ENCODE measurements at places on chromosomes 6 and 20.

GRCh38 chr6:125271486-125272159 lies 30.1 kb downstream of the HDDC2 start:
- no peak for DNase-seq

DNA sequence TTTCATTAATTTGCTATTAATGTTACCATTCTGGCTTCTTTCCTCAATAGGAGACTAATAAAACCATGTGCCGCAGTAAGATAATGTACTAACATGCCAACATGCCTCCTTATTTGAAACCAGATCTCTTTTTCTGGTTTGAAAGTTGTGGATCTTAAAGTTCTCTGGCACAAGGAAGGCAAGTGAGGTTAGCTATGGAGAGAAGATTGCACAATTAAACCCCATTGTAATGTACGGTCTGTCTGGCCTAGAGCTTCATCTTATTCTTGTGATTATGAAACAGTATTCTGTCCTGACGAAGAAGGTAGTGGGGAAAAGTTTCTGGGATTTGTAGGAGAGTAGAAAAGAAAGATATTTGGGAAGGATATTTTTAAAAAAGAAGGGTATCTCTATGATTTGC lies 68.4 kb downstream of the EYA4 start:
- DNase-seq: no peak

- no peak for DNase-seq
These were observed 27.5 kb upstream of the TBXT start for GRCh38 chr6:166194914-166195859.

GRCh38 chr6:71181565-71181964 lies 107.0 kb upstream of the OGFRL1 start:
- DNase-seq: no peak

GRCh38 chr6:51844336-51844735 lies 243.1 kb downstream of the PKHD1 start:
- no peak for DNase-seq

GRCh38 chr6:167892835-167893815 lies 66.4 kb downstream of the AFDN start:
- DNase-seq: no peak

Data from substantia nigra (tissue), 51 donors.